ENCODE measurements at places on chromosomes 4 and X. TPM values are rescaled to one million over a fixed set of nuclear protein-coding genes. Genes with fewer than 3 reads are reported as not detected.

The ETDB gene
- not detected for total RNA-seq

The RHOXF2 gene
- not detected for total RNA-seq

The CXCL11 gene
- total RNA-seq: not detected

The RASL11B gene
- total RNA-seq: 6.7 TPM

The RTL5 gene
- 9.2 TPM for total RNA-seq

The NSG1 gene
- total RNA-seq: 385 TPM

The MAGEA8 gene
- total RNA-seq: not detected

The MAGEA11 gene
- total RNA-seq: not detected

The TEX11 gene
- total RNA-seq: not detected

The CITED1 gene
- total RNA-seq: 9.7 TPM

The TMEM150C gene
- total RNA-seq: 59.1 TPM

The CSN3 gene
- not detected for total RNA-seq

The VCX3B gene
- not detected for total RNA-seq

The GJB1 gene
- total RNA-seq: not detected

The CXCL5 gene
- total RNA-seq: 0.92 TPM

The KDR gene
- total RNA-seq: 18.7 TPM

The SLC16A2 gene
- 24.5 TPM for total RNA-seq

The NMU gene
- 4.2 TPM for total RNA-seq

The FGFR3 gene
- total RNA-seq: 38.8 TPM
